ENCODE measurements at places on chromosomes 5 and 9. TPM values are rescaled to one million over a fixed set of nuclear protein-coding genes. Genes with fewer than 3 reads are reported as not detected.

Gene CD72
- 1.5 TPM for total RNA-seq

Gene LEAP2
- 3.0 TPM for total RNA-seq

Gene CAMK4
- total RNA-seq: 30.9 TPM

Gene ADGRD2
- total RNA-seq: not detected

Gene IL9
- not detected for total RNA-seq

DNA sequence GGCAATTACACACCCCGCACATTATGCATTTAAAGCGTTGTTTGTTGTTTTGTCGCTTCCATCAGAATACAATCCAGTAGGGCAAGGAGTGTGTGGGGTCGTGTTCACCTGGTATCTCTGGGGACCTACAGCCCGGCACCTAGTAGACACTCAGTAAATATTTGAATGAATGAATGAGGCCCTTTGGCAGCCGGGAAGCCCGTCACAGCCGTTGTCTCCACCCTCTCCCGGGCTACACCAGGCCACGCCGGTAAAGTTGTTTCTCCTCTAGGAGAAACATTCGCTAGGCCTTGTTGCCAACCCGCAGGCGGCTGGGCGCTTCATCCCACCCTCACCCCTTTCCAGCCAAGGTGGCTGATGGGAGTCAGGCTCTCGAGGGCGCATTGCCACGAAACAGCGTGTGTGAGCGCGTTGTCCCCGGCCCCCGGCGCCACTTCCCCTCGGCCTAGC, 876 bp upstream of the JAK2 start:
- no peak for DNase-seq

DNA sequence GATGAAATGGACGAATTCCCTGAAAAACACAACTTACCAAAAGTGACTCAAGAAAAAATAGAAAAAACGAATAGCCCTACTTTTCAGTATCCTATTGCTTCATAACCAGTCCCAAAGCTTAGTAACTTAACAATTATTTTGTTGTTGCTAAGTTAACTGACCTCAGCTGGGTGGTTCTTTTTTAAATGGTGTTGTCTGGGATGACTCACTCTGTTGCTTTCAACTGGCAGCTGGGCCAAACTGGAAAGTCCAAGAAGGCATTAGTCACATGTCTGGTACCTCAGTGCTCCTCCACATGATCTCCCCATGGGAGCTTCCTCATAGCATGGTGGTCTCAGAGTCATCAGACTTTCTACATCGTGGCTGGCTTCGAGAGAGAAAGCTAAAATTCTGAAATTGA, 47.8 kb upstream of the ADAMTS2 start:
- no peak for DNase-seq

- peak; percentile 51 for DNase-seq
These were observed 17.4 kb downstream of the TMOD1 start for GRCh38 chr9:97518909-97519307.

- no peak for DNase-seq
These were observed 6.2 kb upstream of the KLF9 start for GRCh38 chr9:70420441-70421271.

GRCh38 chr9:89502038-89502601, 4.2 kb upstream of the SEMA4D start:
- no peak for DNase-seq

GRCh38 chr5:53423724-53424123, 56.7 kb upstream of the FST start:
- DNase-seq: no peak

DNA sequence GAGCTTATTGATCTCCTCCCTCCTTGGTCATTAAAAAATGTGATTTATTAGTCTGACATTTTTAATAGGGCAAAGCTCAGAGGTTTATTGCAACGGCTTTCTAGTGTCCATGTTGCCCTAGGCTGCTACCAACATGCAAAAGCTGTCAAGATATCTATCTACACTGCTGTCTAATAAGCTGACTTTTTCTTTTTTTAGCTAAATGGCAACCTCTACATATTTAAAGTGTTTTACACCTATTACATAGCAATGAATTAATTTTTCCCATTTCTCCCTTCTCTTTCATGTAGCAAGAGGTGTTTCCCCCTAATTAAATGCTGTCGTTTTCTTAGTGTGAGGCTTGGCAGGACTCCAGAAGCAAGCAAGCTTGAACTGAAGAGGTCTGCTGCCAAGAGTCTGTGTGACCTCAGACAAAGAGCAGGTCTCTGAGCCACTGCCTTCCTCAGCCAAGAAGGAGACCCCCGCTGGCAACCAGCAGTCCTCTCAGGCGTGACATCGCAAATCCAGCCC, 79.4 kb downstream of the GAS1 start:
- DNase-seq: no peak

DNA sequence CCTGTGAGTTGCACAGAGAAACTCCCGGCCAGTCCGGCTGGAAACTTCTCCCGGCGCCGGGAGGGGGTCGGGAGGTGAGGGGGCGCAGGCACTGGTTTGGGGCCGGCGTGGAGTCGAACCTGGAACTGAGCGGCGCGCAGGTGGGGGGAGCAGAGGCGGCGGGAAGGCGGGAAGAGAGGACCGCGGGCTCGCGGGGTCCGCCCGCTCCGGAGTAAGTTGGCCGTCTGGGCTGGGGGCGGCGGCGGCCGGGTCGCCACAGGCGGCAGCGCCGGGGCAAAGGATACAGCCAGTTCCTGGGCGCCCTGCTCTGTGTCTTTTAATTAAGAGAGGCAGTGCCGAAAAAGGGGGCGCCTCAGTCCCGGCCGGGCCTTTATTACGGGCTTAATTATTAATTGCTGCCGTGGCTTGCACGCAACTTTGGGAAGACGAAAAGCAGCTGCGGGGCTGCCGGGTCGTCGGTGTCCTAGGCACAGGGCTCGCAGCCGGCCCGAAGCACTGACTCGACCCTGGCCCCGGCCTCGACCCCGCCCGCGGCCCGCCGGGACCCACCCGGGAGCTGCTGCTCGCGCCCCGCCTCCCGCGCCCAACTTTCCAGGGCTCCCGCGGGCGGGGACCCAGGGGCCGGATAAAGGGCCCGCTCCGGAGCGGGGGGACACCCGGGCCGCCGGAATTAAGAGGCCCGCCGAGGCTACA, 1.1 kb downstream of the NTNG2 start:
- no peak for DNase-seq

Data from urinary bladder (tissue), 4 donors.